ENCODE measurements at places on chromosomes 3 and 15.

GRCh38 chr15:26838742-26839460 is 28.0 kb upstream of the GABRA5 start:
- DNase-seq: no peak

DNA sequence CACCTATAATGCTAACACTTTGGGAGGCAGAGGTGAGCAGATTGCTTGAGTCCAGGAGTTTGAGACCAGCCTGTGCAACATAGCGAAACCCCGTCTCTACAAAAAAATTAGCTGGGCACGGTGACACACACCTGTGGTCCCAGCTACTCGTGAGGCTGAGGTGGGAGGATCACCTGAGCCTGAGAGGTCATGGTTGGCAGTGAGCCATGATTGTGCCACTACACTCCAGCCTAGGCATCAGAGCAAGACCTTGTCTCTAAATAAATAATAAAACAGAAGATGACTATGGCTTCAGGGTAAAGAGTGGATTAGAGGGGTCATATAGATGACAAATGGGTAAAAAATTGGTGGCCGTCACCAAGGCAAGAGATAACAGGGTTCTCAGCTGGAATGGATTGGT is 3.1 kb downstream of the SLC25A38 start:
- DNase-seq: no peak

DNA sequence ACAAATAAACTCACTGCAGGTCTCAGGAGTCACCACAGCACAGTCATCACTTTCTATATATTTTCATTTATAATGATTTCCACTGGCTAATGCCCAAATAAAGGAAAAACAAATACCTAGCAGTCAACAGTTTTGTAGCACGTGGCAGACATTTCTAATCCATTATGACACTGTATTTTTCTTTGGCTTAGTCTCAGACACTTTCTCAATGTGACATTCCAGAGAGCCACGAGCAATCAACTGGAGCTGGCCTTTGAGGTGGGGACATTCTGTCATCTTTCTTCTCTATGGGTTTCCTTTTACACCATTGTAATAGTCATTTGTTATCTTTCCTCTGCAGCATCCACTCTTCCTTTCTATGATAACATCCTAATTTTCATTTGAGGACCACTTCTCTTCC is 119.7 kb downstream of the WNT5A start:
- DNase-seq: no peak

GRCh38 chr15:72112116-72112515 is 5.8 kb downstream of the MYO9A start:
- DNase-seq: no peak

- DNase-seq: no peak
Measured at GRCh38 chr3:117719316-117719926, 1009.8 kb downstream of the TUSC7 start.

- DNase-seq: peak; percentile 34
Measured at GRCh38 chr3:39189959-39190269, 2.5 kb downstream of the XIRP1 start.

- peak; percentile 81 for DNase-seq
Measured at GRCh38 chr3:136075218-136075808, 109.8 kb downstream of the PPP2R3A start.

DNA sequence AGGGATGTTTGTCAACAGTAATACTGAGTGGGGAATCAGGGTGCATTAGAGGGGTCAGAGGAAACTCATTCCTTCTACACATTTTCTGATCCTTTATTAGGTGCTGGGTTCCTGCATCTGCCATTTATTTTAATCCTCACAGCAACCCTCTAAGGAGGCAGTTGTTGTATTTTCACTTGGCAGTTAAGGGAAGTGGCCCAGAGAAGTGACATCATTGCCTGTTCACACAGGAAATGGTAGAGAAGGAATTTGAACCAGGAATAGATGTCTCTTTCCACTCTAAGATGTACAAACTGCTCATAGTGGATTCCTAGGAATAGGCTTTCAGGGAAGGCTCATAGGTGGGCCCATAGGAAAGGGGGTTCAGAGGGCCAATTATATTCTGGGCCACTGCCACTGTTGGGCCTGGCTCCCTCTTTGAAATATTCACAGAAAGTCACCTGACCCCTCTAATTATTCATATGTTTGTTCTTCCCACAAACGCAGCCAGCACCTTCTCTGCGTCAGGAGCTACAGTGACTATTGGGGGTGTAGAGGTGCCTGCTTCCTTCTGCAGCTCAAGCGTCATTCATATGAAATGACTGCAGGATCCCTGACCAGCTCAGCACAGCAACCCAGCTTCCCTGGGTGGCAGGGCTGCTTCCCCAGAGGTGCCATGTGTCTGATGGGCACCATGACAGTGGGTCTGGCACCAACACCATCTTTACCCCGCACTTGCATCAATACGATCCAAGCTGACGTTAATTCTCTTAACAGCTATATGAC is 163.9 kb upstream of the SMAD3 start:
- DNase-seq: no peak

GRCh38 chr15:86573476-86573875 is 493.8 kb downstream of the AGBL1 start:
- no peak for DNase-seq

DNA sequence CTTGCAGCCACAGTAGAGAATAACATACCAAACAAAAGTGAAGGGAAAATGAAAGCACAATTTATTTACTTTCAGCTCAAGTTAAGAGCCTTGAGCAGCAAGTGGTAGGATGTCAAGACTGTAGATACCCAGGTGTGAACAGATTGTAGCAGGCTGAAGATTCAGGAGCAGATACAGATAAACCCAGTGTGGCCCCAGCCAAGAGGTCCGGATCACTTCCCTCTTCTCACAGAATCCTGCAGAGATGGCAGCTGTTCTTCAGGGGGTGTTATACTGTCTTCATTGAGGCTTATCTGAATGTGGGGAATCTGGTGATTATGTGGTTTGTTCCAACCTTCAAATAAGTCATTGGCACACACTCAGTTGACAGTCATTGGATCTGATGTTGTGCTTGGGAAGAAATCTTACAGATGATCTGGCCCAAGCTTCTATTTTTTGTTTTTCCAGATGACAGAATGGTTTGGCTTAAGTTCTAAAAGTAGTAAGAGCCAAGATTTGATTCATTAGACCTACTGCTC is 2.2 kb downstream of the STARD9 start:
- DNase-seq: peak; percentile 78

- DNase-seq: no peak
Measured at GRCh38 chr15:51619331-51620035, 3.1 kb downstream of the DMXL2 start.

DNA sequence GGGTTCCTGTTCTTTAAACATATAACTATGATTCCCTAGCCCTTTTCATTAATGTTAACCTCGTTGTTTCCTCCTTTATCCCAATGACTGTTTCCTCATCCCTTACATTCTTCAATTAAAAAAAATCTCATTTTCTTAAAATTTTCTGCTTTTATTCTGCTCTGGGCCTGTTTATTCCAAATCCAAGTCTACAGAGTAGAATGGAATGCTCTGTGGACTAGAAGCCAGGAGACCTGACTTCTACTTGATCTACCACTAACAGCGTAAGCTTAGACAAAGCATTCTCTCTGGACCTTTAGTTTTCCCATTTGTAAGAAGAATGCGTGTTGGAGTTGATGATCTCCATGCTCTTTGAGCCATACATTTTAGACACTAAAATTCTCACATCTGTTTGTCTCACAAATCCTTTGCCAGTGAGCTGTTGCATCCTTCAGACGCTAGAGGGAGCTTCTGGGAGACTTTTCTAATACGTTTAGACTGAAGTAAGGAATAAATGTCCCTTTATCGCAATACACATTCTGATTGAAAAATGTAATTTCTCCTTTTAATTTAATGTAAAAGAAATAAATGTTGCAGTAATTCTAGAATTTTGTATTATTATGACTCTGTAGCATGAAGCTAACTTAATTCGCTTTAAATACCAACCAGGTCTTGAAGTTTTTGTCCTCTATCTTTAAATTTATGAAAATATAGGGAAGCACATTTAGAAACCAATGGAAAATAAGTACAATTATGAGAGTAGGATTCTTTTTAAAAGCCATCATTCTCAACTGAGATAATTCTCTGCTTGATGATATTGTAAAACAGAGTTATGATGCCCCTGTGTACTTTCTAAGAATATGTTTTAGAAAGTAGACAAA is 21.7 kb upstream of the GMNC start:
- peak; percentile 36 for DNase-seq

DNA sequence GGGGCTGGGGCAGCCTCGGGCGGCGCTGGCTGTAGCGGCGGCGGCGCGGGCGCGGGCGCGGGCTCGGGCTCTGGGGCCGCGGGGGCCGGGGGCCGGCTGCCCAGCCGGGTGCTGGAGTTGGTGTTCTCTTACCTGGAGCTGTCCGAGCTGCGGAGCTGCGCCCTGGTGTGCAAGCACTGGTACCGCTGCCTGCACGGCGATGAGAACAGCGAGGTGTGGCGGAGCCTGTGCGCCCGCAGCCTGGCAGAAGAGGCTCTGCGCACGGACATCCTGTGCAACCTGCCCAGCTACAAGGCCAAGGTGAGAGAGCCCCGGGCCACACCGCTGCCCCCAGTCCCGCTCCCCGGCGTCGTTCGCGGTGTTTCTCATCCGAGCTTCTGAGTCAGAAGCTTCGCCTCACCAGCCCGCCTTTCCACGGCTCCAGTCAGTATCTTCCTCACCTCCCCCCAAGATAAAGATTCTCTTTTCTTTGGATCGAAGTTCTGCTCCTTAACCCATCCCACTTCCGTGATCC is 600 bp downstream of the FBXO45 start:
- no peak for DNase-seq

DNA sequence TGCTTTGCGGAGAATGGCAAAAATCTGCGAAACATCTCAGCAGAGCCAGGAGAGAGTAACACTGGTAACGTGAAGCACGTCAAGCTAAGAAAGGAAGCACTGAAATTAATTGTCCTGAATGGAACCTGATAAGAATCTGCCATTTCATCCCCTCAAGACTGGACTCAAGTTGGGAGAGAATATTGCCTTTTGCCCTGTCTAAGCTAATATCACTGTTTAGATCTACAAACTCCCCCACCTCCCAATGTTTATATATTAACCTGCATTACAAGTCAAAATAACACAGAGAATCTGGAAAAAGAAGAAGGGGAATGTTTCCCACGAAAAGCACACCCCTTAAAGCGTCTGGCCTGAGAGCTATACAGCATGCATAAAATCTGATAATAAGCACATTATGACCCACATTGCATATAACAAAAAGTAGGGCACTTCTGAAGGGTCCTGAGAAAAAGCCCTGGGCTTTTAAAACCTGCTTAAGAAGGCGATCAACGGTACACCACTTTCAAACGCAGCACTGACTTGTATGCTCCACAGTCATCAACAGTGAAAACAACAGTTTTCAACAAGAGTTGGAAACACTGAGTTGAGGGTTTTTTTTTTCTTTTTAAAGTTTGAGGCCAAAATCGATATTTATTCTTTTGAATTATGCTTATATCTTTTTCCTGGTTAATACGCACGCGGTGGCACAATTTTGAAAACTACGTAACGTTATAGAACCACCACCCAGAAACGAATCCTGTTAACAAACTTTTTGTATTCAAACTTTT is 1.4 kb upstream of the KAT2B start:
- DNase-seq: no peak

GRCh38 chr3:138786788-138787271 is 47.9 kb downstream of the PIK3CB start:
- no peak for DNase-seq

DNA sequence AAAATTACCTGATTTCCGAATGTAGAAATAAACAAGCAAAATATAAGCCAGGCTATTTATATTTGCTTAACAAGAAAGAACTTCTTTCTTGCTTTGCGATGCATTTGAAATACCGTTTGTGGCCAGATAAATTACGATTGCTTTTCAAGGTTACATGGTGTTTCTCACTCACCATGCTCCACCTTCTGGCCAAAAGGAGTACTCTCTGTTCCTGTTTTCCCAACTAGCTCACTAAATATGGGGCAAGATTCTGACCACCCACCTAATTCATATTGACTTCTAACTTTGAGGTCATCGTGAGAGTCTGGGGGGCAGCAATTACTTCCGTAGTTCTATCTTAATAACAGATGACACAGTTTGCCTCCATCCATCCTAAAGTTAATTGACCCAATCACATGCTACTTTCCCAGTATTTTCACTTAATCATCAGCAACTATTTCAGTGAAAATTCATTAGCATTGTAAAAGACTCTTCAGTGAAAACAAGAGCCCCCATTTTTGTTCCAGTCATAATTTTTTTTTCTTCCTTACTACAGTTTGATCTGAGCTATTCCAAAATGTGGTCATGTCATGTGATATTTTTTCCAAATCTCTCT is 25.9 kb downstream of the ACP3 start:
- DNase-seq: peak; percentile 48

GRCh38 chr3:97763586-97764406 is 762 bp upstream of the ARL6 start:
- no peak for DNase-seq

DNA sequence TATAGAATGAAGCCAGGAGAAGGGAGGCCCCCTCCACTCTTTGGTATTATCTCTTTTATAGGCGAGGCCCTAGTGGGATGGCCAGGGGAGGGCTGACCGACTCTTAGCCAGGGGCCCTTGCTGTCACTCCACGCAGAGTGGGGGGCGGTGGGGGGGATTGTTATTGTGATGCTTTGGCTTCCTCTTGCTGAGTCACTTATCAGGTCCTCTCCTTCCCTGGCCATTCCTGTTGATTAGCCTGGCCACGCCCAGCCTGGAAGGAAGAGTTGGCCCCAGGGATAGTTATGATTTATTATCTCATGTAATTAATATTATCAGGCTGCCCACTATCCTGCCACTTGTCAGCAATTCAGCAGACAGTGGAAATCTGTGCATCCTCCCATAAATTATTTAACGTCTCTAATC is 25.5 kb upstream of the SKOR1 start:
- DNase-seq: no peak

GRCh38 chr3:64011685-64012084 is 11.6 kb downstream of the PSMD6 start:
- peak; percentile 13 for DNase-seq

- peak; percentile 26 for DNase-seq
Measured at GRCh38 chr3:132311841-132312240, 5.4 kb upstream of the ACP3 start.

- DNase-seq: no peak
Measured at GRCh38 chr3:134312873-134313846, 61.1 kb downstream of the AMOTL2 start.

GRCh38 chr3:154540950-154541604 is 111.1 kb upstream of the GPR149 start:
- DNase-seq: no peak

GRCh38 chr15:29920515-29920914 is 98.2 kb upstream of the TJP1 start:
- DNase-seq: no peak

- no peak for DNase-seq
Measured at GRCh38 chr3:34141841-34142337, 343.5 kb downstream of the PDCD6IP start.

DNA sequence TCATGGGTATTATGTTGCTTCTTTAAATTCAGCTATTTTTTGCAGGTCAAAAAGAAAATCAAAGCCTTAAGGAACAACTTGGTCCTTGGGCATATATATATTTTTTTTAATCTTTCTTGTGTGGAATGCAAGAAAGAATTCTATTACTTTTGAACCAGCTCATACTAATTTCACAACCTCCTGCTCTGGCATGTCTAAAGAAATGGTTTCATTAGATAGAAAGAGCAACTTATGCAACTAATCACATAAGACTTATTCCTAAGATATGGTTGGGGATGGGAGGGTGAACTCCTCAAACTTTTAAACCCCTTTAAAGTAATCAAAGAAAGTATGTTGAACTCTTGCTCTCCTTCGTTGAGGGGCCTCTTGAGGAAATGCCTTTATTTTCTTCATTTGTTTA is 114.9 kb downstream of the GMNC start:
- DNase-seq: no peak
